Stimulated activated CD4-positive, alpha-beta T cell treated with anti-CD3 and anti-CD28 coated beads, Interleukin-15, amount 100 ng/mL, for 24 hours (primary cell): ENCODE measurements at places on chromosomes 2 and 18.
A peak's percentile ranks its signal among the peaks of the same experiment; 100 is the strongest.

- DNase-seq: no peak
Observed at GRCh38 chr2:172730411-172730810, 5.2 kb upstream of the RAPGEF4 start.

- no peak for DNase-seq
Observed at GRCh38 chr18:57660961-57661360, 39.3 kb upstream of the NARS1 start.

- no peak for DNase-seq
Observed at GRCh38 chr18:79706006-79706405, 26.4 kb downstream of the CTDP1 start.

DNA sequence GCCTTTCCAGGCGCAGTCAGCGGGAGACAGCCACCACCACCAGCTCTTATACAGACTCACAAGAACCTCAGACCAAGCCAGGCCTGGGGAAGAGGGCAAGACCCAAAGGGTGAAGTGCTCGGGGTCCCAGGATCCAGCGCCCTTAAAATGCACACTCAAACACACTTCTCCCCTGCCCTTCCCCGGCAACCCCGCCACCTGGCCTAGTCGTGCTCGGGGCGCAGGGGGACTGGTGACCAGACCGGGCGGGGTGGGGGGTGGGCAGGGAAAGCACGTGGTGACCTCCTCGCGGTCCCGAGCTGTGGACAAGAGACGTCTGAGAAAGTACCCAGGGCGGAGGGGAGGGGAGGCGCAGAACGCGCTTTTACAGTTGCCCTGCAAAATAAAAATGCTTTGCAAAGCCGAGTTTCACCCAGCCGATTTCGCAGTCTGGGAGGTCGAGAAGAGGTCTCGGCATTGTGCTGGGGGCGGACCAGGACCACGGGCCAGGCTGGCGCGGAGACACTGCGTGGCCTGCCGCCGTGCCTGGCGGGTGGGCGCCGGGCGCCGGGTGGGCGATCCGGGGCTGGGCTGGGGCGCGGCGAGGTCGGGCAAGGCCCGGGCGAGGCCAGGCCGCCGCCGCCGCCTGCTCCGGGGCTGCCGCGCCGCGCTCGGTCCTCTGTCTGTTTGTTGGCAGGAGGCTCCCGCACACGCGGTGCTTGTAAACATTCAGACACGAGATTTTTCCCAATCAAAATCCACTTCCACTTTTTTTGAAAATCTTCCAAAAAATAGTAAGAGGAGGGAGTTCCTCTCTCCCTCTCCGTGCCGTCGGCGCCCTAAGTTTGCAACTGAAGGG is 2.0 kb downstream of the BCL11A start:
- DNase-seq: peak; percentile 28

GRCh38 chr2:114022360-114023085 is 132.6 kb downstream of the ACTR3 start:
- DNase-seq: no peak
